ENCODE measurements at places on chromosomes 2 and 18. TPM values are rescaled to one million over a fixed set of nuclear protein-coding genes. Genes with fewer than 3 reads are reported as not detected.

Gene KIDINS220
- total RNA-seq: 52.2 TPM

Gene SH3RF3
- total RNA-seq: 0.54 TPM

Gene TRABD2A
- total RNA-seq: 0.27 TPM

Gene EFR3B
- 0.27 TPM for total RNA-seq

Gene OTOF
- total RNA-seq: 0.27 TPM

Gene POU3F3
- total RNA-seq: not detected

Gene ABCB11
- 0.27 TPM for total RNA-seq

Gene ABHD1
- 1.9 TPM for total RNA-seq

Gene FSHR
- total RNA-seq: under 0.01 TPM

Gene MAL
- 0.54 TPM for total RNA-seq

- no peak for DNase-seq
Observed at GRCh38 chr2:106012001-106012590, 182.0 kb downstream of the UXS1 start.

GRCh38 chr2:197500503-197501131 lies 438 bp downstream of the HSPE1 start:
- peak; percentile 11 for DNase-seq

DNA sequence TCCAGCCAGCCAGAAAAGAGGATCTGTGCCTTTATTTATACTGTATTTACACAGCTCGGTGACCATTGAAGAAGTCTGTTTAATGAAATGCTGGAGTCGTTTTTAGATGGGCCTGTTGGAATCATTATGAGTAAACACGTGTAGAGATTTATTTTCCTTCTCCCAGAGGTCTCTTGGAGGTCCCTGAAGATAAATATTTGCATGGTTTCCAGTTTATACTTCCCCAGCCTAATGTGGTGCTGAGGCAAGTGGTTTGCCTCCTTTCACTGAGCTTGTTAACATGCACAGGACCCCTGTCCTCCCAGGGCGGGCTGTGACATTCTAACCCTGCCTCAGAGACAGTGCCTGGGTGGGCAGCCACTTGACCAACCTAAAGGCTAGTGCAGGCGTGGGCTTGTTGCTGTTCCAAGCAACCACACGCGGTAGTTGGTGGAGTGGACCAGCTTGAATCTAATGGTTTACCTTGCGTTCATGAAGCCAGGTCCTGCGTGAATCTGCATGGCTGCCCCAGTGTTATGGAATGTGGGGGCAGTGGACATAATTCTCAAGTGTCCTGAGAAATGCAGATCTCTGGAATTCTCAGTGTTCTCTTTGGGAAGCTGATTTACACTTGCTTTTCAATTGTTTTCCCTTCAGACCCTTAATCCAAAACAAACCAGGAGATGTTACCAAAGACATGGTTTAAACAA lies 130.2 kb upstream of the DLX2 start:
- no peak for DNase-seq

GRCh38 chr2:8882094-8882493 lies 44.7 kb upstream of the KIDINS220 start:
- DNase-seq: peak; percentile 37

DNA sequence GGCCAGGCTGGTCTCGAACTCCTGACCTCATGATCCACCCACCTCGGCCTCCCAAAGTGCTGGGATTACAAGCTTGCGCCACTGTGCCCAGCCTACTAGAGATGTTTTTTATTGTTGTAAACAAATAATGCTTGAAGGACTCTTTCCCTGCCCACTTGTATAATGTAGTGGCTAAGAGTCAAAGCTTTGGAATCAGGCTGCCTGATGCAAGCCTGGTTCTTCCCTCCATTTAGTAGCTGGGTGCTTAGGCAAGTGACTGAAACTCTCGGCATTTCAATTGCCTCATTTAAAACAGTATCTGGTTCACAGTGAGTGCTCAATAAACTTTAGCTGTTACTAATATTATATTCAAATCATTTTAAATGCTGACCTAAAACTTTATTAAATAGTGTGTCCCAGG lies 264.0 kb upstream of the FBXO11 start:
- no peak for DNase-seq

GRCh38 chr2:43165378-43166069 lies 60.9 kb downstream of the ZFP36L2 start:
- DNase-seq: no peak

DNA sequence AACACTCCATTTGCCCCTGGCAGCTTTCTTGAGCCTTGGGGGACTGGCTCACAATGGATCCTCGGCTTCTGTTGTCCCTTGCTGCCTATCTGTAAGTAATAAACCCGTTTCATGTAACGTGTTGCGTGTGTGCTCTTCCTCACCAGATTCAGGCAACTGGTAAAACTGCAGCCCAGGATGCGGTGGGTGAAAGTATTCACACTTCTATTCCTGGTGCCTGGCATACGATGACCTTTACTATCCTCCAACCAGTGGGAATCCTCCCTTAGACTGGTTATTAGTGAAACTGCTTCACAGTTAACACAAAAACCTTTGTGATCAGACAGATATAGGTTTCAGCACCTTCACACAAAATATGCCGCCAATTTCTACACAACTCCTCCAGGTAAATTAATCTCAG lies 13.6 kb upstream of the ICA1L start:
- DNase-seq: no peak

- DNase-seq: no peak
Observed at GRCh38 chr2:50515638-50516037, 516.3 kb downstream of the NRXN1 start.

DNA sequence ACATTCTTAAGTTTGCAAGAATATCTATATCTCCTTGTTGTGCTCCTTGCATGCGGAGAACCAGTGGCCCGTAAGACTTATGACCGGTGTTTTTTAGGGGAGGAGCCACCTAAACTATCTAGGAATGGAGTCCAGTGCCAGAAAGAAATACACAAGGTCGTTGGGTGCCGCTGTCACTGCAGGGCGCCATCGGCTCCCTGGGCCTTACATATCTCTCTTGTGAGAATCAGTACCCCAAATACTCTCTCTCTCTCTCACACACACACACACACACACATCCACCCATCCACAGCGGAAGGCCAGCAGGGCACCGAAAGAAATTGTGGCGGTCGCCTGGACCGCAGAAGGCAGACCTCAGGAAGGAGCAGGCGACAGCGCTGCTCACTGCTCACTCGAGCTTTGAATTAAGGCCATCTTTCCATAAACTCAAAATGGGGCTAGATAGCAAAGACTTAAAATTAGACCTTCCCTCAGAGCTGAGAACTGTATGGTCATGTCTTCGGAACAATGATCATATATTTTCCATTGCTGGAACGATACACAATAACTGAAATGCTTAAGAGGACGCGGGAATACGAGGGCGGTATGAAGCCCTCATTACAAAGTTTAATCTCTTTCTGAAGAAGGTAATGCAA lies 10.4 kb downstream of the NR4A2 start:
- no peak for DNase-seq

DNA sequence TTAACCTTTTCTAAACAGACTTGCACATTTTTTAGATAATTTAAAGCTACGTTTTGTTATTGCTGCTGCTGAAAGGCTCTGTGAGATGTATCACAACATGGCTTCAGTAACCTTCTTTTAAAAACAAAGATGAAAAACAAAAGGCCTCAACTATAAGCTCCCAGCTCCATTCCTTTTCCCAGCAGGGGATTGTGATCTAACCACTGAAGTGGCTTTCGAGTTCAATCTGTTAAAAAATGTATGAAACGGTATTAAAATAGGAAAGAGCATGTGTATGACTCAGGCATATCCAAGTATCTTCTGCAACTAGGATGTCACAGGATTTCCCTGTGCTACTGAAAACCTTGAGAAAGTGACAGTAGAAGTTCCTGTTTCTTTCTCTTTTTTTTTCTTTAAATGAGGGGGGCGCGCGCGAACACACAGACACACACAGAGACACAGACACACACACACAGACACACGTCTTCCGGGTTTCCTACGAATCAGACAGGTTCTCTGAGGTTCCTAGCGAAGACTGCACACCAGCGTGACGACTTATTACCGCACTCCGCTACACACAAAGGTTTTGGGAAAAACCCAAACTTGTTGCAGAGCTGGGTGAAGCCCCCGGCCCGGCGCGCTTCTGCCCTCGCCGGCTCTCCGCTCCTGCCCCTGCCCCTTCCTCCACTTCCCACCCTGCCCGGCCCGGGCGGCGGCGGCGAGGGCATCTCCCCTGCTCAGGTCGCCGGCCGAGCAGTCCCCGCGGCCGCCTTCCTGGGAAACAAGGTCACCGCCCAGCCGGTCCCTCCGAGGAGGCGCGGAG lies 86.8 kb downstream of the RBMS1 start:
- peak; percentile 93 for DNase-seq

GRCh38 chr2:21822505-21822904 lies 698.7 kb downstream of the TDRD15 start:
- no peak for DNase-seq

DNA sequence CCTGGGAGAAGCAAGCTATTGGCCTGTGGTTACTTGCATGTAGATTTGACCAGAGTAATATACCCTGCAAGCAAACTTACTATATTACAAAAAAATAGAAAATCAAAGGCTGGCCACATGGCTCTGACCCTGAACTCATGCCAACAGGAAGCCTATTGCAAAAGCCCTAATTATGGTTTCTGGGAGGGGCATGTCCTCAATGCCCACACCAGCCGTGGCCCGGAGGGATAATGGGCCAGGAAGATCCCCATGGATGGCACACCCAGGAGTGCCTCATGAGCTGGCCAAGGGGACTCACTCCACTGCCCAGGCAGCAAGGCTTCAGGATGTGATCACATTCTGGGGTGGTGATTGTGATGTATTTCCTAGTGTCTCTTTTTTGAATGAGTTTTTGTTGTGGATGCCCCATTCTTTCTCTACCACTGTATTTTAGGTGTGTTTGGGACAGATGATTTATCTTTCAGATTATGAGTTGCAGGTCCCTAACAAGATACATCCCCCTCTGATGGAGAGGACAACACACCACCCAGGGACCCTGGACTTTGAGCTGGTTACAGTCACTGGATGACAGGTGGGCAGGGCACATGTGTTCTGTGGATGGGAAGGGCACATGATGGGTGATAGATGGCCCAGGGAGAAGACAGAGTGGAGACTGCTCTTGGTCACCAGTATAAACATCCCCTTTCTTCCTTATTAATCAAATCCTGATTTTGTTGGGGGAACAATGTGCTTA lies 18.7 kb upstream of the TFCP2L1 start:
- DNase-seq: no peak

DNA sequence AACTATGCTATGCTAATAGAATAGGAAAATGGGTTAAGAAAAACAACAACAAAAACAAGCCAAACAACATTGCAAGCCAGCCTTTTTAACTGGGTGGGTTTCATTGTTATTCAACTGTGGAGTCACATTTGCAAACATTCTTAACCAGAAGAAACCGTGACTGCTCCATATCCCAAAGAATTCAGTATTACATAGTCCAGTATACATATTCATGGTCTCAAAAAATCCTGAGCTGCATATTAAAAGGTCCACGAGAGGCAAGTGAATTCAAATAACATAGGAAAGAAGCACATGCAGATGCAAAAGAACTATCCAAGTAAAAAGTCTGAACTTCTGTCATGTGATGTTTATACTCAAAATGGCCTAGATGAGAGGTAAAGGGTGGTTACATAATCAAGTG lies 179.1 kb upstream of the ETAA1 start:
- DNase-seq: no peak

- DNase-seq: no peak
Observed at GRCh38 chr18:59040770-59041148, 98.9 kb upstream of the SEC11C start.

GRCh38 chr18:55338978-55339650 lies 248.9 kb downstream of the TCF4 start:
- DNase-seq: peak; percentile 72

GRCh38 chr2:113181258-113182051 lies 7.7 kb downstream of the PSD4 start:
- DNase-seq: peak; percentile 59

- no peak for DNase-seq
Observed at GRCh38 chr2:75994759-75995158, 284.0 kb upstream of the GCFC2 start.

DNA sequence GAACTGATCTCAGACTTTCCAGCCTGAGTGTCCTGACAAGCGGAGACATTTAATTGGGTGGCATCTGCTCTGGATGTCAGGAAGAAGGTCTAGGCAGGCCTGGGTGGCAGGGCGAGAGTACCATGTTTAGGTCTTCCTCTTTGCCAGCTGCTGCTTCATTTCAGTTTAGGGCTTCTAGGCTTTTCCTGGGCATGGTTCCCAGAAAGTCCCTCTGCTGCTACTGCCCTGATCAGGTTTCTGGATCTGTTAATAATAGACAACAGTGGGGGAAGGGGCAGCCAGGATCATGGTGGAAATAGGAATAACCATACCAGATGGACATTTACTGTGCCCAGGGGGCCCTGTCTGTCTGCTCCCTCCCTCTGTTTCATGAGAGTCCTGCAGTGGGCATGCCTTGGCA lies 2.3 kb upstream of the PLCD4 start:
- DNase-seq: no peak

- no peak for DNase-seq
Observed at GRCh38 chr18:47168913-47169312, 7.3 kb downstream of the IER3IP1 start.

- DNase-seq: no peak
Observed at GRCh38 chr18:59057969-59058368, 81.7 kb upstream of the SEC11C start.

GRCh38 chr2:135227386-135227785 lies 175.3 kb downstream of the RAB3GAP1 start:
- no peak for DNase-seq

DNA sequence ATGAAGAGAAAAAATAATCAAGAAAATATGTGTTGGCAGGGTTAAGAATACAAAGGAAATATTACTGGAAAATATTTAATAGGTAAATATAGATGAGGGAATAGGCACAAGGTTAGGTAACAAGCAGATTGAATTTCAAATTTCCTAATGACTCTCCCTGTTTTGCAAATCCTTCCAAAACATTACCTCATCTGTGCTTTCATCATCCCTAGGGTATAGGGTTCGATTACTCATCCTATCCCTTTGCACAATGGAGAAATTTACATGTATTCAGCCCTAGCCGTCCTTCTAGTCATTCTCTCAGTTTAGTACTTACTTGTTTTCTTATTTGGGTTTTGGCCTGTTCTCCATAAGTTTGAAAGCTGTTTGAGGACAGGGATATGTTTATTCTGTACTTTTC lies 864.6 kb upstream of the FSHR start:
- DNase-seq: no peak

- DNase-seq: no peak
Observed at GRCh38 chr18:65458871-65459270, 291.9 kb upstream of the CDH7 start.

DNA sequence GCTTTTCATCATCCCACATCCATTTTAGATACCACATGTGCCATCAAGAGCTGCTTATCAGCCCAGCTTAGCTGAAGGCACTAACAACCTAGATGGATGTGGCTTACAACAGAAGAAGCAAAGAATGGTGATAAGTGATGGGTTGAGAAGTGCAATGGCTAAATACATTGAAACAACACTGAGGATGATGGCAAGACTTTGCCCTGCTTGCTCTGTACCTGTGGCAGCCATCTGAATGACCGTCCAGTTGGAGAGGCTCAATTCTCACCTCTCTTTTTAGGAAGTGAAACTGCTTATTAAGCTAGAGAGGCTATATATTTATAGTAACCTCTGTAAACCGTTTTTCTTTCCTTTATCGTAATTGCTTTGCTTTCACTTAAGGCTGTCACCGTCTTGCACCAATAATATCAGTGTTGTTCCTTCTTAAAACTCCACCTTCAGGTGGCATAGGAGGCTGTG lies 5.7 kb downstream of the GPATCH11 start:
- DNase-seq: no peak

GRCh38 chr2:199455210-199455544 lies 2.6 kb downstream of the SATB2 start:
- no peak for DNase-seq

- DNase-seq: peak; percentile 82
Observed at GRCh38 chr18:35463050-35463449, 34.7 kb downstream of the INO80C start.

All from hematopoietic multipotent progenitor cell (in vitro differentiated cells).